Suprapubic skin (tissue), 4 donors: ENCODE measurements at places on chromosomes 4 and X.

GRCh38 chr4:183936574-183937345, 31.7 kb downstream of the STOX2 start:
- H3K27ac ChIP-seq: no peak overlapping the region
- DNase-seq: no peak
- H3K4me1 ChIP-seq: no peaks in the 10 kb centered on the region
- no peaks in the 10 kb centered on the region for H3K36me3 ChIP-seq
- no peak overlapping the region for H3K4me3 ChIP-seq

DNA sequence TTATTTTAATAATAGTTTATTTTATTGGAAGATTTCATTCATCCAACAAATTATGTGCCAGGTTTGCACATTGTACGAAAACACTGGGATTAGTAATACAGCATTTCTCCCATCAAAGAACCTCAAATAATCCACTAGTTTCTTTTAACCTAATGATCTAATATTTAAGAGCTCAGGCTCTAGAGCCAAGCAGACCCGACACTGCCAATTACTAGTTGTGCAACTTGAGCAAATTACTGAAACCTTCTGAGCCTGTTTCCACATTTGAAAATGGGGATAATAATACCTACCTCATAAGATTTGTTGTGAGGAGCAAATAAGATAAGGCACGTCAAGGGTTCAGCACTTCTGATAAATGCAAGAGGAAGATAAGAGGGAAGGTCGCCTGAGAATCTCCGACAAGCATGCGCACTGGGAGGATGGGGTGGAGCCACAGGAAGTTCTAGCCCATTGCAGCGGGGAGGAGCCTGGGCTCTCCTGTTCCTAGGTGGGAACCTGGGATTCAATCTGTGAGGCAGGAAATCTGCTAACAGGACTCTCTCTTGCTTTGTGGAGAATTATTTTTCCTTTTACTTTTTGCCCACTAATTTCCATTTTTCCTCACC, 141.5 kb upstream of the SMAD1 start:
- no peak for DNase-seq
- no peaks in the 10 kb centered on the region for H3K27me3 ChIP-seq
- H3K36me3 ChIP-seq: no peaks in the 10 kb centered on the region
- H3K4me1 ChIP-seq: no peaks in the 10 kb centered on the region
- H3K4me3 ChIP-seq: no peak overlapping the region

DNA sequence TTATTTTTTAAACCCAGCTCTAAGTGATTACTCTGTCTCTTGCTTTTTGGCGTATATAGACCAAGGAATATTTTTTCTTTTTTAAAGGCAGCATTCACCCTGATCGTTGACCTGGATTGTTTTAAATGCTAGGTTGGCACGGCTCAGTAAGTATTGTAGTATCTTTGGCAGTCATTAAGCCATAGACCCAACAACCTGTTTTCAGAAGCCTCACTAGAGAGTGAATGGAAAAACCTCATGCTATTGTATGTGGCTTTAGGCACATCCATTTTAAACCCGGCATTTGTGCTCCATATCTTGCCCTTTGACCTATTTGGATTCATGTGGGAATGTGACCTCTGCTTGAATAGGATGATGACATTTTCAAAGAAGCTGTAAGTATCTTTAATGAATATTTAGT, 183.9 kb downstream of the SNCA start:
- no peak overlapping the region for H3K27ac ChIP-seq
- no peaks in the 10 kb centered on the region for H3K36me3 ChIP-seq
- no peak overlapping the region for H3K4me3 ChIP-seq
- DNase-seq: no peak

DNA sequence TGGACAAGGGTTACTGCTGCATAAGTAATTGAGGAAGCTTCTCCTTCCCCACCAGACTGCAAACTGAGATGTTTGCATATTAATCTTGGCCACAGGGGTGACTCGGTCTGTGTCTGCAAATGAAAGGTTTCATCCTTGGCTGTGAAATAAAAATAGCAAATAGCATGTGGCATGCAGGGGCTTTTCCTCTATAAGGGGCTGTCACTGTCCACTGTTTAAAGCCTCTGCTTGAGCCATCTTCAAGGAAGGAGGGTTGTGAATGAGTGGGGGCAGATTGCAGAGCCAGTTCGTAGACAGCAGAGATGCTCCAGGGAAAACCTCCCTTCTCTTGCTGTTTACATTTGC, 33.3 kb downstream of the TMSB4X start:
- no peak for DNase-seq
- H3K27ac ChIP-seq: no peak overlapping the region
- peaks cover 18% of the 10 kb centered on the region for H3K4me1 ChIP-seq
- no peaks in the 10 kb centered on the region for H3K27me3 ChIP-seq

DNA sequence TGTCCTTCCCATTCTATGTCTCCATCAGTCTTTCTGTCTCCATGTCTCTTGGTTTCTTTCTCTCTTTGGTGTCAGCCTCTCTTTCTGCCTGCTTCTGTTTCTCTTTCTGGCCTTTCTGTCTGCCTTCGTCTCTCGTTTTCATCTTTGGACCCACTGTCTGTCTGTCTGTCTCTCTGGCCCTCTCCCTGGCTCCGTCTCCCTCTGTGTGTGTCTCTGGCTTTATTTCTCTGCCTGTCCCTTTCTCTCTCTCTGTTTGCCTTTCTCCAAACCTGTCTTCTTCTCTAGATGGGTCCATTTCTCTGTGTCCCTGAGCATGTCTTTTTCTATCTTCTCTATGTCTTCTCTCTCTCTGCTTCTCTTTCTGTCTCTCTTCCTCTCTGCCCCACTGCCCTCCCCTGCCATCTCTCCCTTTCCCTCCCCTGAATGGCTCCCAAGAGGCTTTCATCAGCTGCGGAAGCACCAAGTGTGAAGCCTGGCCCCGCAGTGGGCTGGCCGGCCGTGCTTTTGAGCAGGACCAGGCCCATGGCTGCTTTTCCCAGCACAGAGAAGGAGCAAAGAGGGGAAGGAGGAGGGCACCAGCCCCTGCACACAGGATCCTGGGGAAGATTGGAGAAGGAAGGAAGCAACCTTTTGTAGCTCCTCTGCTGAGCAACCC, 57.4 kb downstream of the PJA1 start:
- no peak overlapping the region for H3K4me3 ChIP-seq
- no peaks in the 10 kb centered on the region for H3K27me3 ChIP-seq
- H3K4me1 ChIP-seq: peaks cover 10% of the 10 kb centered on the region
- H3K36me3 ChIP-seq: no peaks in the 10 kb centered on the region
- H3K27ac ChIP-seq: no peak overlapping the region

DNA sequence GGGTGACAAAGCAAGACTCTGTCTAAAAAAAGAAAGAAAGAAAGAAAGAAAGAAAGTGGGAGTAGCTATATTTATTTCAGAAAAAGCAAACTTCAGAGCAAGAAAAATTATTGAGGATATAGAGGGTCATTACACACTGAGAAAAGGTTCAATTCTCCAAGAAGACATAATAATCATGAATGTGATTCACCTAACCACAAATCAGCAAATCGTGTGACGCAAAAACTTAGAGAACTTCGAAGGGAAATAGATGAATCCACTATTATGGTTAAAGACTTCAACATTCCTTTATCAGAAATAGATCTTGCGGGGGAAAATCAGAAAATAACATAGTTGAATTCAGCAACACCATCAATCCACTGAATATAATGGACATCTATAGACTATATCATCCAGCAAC, 219.3 kb upstream of the LDB2 start:
- H3K4me1 ChIP-seq: no peaks in the 10 kb centered on the region
- H3K27ac ChIP-seq: no peak overlapping the region
- H3K27me3 ChIP-seq: no peaks in the 10 kb centered on the region
- no peaks in the 10 kb centered on the region for H3K36me3 ChIP-seq
- no peak for DNase-seq
- H3K4me3 ChIP-seq: no peak overlapping the region
